ENCODE measurements at places on chromosomes 12 and 14.

DNA sequence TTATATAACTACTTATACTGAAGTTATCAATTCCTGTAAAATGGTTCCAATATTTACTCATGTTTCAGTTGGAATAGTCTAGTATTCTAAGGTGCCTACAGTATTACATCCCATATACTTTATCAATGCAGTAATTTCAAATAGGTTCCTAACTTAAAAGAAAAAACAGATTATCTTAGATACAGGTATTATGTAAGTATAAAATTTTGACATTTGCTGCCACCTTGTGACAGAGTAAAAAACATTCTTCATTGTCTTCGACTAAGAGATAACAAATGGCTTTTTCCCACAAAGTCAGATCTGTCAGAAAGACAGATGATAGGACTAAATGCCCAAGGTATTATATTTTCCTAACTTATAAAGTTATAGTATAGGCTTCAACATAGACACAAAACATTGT, 78.7 kb downstream of the TXNDC16 start:
- DNase-seq: no peak

DNA sequence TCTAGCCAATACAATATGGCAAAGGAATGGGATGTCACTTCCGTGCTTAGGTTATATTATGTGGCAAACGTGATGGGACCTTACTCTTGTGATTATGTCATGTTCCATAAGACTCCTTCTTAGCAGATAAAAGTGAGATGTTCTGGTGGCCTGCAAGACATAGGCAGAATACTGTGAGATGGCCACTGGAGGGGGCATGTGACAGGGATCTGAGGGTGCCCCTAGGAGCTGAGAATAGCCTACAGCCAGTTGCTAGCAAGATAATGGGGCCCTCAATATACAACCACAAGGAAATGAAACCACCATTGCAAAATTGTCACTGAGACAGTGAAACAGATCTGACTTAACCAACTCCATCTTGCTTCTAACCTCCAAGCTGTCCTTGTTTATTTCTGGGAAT, 151.4 kb upstream of the SSTR1 start:
- no peak for DNase-seq

GRCh38 chr14:23446291-23446851, 10.9 kb upstream of the MYH7 start:
- DNase-seq: no peak

- no peak for DNase-seq
These were observed 65.1 kb downstream of the TRMT5 start for GRCh38 chr14:60915781-60916180.

DNA sequence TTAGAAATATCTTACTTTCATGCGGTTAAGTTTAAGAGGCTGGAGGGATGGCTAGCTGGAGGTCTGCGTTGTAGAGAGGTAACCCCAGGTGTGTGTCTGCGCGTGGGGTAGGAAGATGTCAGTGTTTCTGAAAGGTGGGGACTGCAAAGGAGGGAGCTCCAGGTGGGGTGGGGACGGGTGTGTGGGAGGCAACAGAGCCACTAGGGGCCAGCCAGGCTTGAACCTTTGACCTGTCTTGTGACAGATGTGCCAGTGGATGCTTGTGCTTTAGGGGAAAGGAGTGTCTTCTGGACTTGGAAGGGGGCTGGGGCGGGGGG, 841 bp downstream of the GLI1 start:
- DNase-seq: no peak

DNA sequence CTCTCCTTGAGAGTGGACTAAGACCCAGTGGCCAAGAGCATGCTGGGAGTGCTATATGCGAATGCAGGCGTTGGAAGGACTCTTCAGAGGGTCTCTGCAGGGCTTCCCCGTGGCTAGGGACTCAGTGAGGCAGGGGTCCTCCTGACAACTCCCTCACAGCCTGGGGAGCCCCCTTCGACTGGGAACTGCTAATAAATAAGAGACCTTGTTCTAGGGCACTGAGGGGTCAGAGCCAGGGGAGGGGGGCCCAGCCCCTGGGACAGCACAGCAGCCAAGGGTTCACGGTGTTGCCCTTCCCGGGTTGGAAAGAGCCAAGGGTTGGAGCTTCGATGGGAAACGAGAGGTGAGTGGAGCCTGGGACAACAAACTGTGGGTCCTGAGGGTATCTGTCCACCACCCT, 6.0 kb upstream of the CPNE6 start:
- no peak for DNase-seq

DNA sequence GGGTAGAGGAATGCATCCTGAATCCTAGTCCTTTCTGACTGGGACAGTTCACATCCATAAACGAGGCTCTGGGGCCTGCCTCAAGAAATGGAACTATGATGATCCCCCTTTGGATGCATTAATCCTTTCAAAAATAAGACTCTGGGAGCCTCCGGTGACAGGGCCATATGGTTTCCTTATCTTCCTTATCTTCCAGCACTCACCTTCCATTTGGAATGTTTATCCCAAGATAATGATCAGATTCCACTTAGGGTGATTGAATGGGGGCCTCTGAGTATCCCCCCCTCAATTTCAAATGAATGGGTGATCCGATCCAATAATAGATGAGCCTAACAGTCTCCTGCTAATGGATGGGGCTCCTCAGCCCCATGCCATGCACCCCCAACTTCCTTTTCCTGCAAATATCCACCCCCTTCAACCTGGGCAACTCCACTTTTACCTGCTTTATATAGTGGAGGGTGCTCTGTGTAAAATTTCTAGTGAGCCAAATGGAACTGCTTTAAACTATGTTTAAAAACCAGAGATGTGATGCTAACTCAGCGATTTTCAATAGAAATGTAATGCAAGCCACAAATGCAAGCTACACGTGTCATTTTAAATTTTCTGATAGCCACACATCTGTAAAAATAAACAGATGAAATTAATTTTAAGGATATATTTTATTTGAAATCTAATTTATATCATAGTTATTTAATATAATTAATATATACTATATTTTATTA, 157.8 kb downstream of the ZFP36L1 start:
- DNase-seq: no peak

GRCh38 chr14:106620368-106620767, 1094.0 kb downstream of the TMEM121 start:
- DNase-seq: no peak
